ENCODE measurements at places on chromosomes 3 and 15.

DNA sequence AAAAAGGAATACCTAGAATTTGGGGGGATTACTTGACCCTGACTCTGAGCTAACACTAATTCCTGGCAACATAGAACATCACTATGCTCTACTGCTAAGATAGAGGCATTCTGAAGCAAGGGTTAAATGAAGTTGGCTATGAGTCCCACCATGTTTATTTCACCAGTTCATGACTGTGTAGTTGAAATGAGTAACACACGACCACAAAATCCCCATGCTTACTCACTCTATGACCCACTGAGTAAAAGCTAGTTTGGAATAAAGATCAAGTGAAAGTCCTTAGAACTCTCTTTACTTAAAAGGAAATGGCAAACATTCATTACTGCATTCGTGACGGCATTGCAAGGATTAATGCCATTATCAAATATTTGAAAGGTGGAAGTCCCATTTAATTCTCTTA is 47.4 kb downstream of the MRPL46 start:
- no peak for DNase-seq

- DNase-seq: no peak
Measured at GRCh38 chr3:34219556-34219955, 421.1 kb downstream of the PDCD6IP start.

- DNase-seq: no peak
Measured at GRCh38 chr3:180280555-180280954, 243.8 kb upstream of the PEX5L start.

DNA sequence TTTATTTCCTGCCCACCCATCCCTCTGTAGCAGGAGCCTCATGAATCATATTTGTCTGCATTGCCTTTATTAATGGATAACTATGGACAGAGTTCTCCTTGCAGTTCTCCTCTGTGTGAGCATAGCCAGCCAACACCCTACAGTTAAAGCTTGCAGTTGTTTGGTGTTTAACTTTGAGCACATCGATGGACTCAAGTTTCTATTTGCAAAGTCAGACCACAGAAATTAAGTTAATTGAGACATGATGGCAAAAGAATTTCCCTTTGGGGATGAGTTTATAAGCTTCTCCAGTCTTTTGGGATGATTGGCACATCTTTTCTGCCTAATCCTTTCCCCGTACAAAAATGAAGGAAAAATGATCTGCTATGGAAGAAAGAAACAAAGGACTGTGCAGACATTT is 398.9 kb upstream of the THBS1 start:
- DNase-seq: no peak

DNA sequence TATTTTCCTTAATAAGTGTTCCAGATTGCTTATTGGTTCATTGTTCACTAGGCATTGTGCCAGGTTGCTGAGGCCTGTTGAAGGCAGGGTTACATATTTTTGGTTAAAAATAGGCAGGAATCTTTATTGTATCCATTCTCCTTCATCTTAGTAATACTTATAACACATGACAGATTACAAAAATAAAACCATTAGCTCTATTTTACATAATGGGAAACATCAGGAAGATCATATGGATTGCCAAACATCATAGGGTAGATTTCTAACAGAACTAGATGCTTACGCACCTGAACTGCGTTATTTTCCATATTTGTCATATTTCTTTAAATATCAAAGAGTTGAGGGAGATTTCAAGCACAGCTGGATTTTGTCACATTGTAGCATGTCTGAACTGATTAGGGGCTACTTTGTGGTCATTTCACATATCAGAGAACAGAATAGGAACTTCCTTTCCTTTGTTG is 462.9 kb upstream of the SGO1 start:
- DNase-seq: no peak

DNA sequence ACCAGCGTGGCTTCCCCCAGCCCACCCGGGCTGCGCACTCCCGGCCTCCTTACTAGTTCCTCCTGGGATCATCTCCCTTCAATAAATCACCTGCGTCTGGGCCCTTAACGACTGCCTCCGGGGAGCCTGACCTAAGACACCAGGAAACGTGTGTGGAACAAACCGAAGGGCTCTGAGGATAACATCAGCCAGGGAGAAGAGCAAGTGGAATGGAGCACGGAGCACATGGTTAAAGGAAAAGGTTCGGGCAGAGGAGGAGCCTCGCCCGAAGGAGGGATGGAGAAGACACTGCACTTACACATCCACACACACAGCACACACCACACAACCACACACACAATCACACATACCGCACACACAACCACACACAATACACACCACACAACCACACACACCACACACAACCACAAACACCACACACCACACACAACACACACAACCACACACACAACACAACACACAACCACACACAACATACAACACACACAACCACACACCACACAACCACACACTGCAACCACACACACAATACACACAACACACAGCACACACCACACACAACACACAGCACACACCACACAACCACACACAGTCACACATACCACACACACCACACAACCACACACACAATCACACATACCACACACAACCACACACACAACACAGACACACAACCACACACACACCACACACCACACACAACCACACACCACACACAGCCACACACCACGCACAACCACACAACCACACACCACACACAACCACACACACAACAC is 24.7 kb downstream of the CPN2 start:
- no peak for DNase-seq

DNA sequence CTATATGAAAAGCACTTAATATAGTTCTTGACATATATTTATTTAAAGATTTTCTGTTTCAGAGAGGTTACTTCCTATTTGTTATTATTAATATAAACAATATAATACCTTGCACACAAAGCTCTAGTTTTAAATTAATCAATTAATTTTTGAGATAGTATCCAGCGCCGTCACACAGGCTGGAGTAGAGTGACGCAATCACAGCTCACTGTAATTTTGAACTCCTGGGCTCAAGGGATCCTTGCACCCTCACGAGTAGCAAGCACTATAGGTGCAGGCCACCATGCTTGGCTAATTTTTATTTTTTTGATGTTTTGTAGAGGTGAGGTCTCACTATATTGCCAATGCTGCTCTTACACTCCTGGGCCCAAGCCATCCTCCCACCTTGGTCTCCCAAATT is 209.3 kb downstream of the GREM1 start:
- no peak for DNase-seq

- DNase-seq: no peak
Measured at GRCh38 chr15:100863075-100863795, 16.4 kb upstream of the ALDH1A3 start.

- DNase-seq: no peak
Measured at GRCh38 chr15:99753066-99753465, 19.8 kb upstream of the LYSMD4 start.

DNA sequence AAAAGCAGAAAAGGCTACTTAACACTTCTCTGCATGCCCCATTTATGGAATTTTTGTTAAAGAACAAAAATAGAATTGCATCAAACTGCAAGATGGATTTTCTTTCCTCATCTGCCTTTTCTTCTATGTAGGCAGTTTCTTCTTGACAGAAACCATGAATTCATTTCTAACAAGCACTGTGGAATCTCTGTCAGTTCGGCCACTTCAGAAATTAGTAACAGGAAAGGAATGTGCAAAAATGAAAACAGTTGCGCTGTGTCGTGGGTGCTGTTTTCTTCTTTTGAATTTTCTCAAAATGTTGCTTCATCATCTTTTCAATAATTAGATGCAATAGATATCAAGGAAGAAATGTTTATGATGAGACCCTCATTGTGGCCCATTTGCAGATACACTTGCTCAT is 151.6 kb downstream of the FOXB1 start:
- no peak for DNase-seq

GRCh38 chr3:16410659-16411058 is 102.8 kb downstream of the RFTN1 start:
- DNase-seq: no peak

DNA sequence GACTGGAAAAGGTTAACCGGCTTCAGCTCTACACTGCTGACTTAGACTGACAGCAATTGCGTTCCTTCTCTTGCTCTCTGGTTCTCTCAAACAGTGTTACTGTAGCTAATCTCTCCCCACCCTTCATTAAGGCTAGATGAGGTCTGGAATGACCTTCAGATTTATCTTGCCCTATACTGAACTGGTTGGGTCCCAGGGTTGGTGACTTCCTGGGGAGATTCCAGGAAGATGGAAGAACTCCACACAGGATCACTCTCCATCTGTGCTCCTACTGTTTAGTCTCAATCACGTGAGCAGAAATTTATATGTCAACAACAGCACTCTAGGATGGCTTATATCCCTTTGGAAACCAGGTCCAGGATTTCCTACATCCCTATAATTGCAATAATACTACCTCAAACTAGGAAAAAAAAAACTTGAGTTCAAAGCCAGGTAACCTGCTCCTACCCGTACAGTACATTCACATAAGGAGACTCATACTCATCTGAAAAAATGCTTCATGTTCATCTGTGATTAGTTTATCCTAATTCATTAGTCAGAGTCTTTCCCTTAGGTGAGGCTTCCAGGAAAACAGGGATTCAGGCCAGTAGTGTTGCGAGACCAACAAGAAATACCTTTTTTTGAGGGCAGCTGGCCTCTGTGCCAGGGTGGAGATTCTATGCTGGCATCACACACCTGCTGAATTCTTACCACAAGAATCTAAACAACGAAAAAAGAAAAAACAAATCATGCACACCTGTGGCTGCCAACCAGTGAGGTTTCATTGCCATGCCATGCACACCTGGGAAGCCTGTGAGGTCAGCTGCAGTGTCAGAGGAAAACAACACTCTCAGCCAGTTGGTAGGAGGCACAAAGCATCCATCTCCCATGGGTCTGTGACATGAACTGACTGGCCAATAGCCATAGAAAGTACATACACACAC is 297.3 kb downstream of the MECOM start:
- DNase-seq: no peak

- DNase-seq: no peak
Measured at GRCh38 chr15:44207643-44208042, 12.6 kb upstream of the FRMD5 start.

GRCh38 chr15:94607176-94607654 is 375.9 kb downstream of the MCTP2 start:
- no peak for DNase-seq

DNA sequence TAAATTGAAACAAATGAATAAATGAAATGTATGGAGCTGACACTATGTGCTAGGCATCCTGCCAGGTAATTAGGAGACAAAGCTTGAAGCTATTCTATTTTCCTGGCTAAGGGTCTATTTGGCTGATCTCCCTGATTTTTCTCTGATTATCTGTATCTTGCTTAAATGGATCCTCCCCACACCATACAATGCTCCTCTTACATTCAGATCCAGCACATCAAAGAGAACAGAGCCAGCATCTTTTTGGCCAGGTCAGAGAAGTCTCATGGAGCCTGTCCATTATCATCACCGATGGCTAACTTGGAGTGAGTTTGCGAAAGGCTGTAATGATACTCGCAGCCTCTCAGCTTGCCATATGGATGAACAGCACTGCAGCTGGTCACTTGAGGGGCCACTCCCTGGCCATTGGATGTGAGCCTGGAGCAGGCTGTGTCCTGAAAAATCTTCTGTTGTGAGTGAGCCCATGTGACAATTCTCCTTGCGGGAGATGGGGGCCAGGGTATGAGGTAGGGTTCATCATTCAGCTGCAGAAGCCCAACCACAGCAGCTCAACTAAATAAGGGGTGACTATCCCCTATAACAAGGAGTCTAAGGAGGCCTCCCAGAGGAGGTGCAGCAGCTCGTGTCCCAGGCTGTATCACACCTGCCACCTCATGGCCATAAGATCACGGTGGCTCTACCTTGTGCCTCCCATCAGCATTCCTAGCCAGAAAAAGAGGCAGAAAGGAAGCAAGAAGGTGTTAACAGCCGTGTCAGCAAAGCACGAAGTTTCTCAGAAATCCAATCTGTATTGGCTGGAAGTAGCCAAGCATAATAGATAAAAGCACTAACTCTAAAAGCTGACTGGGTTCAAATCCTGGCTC is 69.3 kb upstream of the ST8SIA2 start:
- DNase-seq: no peak

GRCh38 chr15:93217343-93217742 is 128.3 kb upstream of the RGMA start:
- DNase-seq: no peak

GRCh38 chr15:32682569-32682968 is 35.2 kb upstream of the GREM1 start:
- DNase-seq: no peak

DNA sequence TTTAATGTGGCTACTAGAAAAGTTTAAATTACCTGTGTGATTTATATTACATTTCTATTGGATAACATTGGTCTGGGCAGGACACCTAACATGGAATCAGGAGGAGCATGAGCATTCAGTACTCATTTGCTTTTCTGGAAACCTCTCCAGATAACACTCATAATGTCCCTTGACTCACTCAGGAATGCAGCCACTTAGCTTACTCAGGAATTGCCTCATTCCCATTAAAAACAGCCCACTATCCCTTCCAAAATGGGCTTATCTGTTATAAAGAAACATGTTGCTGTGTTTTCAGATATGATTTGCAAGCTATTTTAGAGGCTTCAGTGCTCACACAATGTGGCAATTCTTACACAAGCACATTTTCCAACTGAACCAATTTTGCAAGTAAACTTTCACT is 17.1 kb downstream of the GBE1 start:
- no peak for DNase-seq

GRCh38 chr15:49296258-49296657 is 126.2 kb downstream of the GALK2 start:
- DNase-seq: no peak

DNA sequence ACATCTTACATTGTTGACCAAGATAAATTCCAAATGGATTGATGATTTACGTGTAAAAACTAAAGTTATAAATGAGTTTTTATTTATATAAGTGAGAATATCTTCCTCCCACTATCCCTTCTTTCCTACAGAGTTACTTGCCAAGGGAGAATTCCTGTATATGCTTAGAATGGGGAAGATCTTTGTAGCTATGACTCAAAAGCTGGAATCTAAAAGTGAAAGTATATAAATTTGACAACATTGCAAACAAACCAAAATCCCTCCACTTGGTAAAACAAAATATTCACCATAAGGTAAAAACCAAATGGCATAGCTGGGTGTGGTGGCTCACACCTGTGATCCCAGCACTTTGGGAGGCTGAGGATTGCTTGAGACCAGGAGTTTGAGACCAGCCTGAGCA is 52.7 kb upstream of the GCNT3 start:
- no peak for DNase-seq

DNA sequence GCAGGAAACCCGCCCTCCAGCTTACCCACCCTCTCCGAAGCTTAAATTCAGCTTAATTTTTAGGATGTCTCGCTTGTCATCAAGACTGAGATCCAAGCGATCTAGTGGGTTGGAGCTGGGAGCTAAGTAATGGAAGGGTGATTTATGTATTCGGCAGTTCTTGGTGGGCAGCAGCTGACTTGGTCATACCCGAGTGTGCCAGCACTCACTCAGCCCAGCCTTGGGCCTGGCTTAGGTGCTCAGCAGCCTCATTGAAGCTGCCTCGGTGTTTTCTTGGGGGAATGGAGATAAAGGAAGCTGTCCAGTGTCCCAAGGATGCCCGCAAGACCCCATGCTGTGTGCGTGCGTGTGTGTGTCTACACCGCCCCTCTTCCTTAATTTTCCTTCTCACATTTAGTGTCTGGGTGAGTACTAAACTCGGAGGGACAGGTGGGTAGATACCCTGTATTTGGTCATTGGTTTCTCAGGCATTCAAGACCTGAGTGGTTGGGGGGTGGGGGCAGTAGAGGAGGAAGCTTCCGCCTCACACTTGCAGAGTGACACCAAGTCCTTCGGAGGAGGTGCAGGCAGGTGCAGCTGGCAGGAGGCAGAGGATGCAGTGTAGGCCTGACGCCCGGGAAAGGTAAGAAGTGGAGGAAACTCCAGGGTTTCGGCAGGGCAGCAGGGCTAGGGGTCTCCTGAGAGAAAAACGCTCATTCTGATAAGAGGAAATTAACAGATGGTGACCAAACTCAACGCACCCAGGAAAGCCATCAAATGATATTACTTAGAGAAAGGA is 92.8 kb downstream of the PCSK6 start:
- no peak for DNase-seq

Measured in T-helper 1 cell (primary cell).